ENCODE measurements at places on chromosomes 11 and 22. TPM values are rescaled to one million over a fixed set of nuclear protein-coding genes. Genes with fewer than 3 reads are reported as not detected.

VWCE gene
- total RNA-seq: 14.8 TPM

BARX2 gene
- not detected for total RNA-seq

SCO2 gene
- total RNA-seq: 3.7 TPM

TSPAN18 gene
- total RNA-seq: 65.3 TPM

GALNT18 gene
- 0.32 TPM for total RNA-seq

MUS81 gene
- 76.9 TPM for total RNA-seq

GRM5 gene
- total RNA-seq: 0.11 TPM
